ENCODE measurements at places on chromosomes 7 and 10.

DNA sequence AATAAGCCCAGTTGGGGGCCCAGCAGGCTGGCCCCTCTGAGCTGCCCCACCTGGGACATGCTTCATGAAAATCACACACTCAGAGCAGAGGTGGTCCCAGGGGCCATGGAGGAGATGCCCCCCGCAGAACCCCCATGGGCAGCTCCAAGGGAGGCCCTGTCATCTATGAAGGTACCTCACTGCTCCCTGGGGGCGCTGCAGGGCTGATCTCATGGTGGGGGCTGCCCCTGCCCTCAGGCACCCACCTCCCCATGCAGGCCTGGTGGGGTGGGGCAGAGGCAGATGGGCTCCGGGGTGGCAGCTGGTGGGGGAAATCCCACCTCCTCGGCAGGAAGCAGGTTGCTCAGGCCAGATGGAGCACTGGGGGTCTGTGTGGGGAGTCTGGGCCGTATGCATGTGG is 60.5 kb downstream of the YKT6 start:
- no peak for DNase-seq

GRCh38 chr10:69643779-69644657 is 14.0 kb downstream of the FAM241B start:
- DNase-seq: no peak

- no peak for DNase-seq
Observed at GRCh38 chr10:70324339-70324861, 40.6 kb upstream of the NPFFR1 start.

DNA sequence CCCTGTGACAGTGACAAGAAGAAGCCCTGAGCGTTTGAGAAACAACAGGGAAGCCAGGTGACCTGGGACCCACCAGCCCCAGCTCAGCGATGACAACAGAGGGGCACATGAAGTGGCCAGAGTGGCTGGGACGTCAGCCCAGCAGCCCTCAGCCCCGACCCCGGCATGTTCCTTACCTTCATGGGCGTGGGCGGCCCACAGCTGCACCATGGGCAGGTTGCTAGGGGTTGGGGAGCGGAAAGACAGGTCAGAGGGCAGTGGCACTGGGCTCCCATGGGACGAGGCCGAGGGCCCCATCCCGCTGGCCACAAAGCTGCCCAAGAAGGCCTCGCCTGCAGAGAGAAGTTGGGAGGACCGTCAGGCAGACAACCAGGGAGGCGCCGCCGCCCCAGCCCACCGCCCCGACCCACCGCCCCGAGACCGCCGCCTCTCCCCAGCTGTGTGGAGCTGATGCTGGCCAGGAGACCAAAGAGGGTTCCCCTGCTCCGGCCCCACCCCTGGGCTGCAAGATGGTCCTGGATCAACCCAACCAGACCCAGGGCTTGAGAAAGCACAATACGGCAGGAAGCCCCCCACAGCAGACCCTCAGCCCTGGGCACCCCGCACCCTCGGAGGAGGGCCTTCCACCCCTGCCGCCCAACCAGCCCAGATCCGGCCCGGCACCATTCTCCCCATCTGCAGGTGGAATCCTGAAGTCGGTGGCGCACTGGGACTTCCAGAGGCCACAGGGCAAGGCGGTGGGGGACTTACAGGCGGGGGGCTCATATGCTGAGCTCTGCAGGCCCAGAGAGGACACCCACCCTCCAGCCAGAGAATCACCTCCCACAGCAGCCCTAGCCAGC is 29.1 kb downstream of the TNRC18 start:
- DNase-seq: no peak

DNA sequence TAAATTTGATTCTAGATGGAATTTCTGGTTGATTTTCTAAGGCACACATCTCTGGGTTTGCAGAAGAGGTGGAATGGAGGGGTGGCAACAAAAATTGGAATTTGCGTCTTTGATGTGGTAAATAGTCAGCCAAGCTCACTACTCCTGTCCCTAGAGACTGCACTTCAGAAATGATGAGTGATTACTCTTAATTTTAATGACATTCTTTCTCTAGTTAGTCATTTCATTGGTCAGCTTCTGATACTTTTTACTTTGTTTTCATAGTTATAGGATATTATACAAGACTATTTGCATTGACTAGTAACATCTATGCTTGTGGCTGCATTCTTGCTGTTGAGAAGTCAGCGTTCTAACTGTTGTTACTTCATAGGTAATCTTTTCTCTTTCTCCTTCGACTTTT is 658.3 kb downstream of the SUGCT start:
- DNase-seq: no peak

DNA sequence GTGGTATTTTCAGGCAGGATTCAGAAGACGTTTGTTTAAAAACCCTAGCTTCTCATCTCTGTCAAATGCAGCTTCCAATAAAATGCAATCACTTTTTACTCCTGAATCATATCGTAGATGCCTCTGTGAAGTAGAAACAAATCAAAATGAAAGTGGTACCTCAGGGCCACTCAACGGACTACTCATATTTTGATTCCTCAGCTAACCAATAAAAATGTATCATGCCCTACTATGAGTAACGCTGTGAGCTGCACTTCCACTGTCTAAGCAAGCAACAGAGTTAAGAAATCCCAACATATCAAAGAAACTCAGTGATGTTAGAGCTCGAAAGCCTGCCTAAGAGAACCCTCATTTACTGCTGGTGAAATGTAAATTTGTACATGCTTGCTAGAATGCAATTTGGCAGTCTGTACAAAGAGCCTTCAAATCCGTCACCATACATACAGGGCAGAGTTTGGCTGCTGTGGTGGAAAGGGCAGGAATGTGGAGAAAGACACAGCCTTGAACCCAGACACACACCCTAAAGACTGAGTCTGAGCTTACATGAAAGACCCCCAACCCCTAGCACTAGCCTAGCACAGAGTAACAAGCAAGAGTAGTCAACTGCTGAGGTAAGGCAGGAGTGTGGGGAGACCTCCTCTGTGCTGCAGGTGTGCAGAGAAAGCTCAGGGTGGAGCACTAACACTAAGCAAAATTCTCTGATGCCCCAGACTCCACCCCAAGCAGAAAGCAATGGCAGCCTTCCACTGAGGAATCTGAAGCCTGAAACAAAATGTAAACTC is 151.5 kb downstream of the ANK3 start:
- peak; percentile 25 for DNase-seq

DNA sequence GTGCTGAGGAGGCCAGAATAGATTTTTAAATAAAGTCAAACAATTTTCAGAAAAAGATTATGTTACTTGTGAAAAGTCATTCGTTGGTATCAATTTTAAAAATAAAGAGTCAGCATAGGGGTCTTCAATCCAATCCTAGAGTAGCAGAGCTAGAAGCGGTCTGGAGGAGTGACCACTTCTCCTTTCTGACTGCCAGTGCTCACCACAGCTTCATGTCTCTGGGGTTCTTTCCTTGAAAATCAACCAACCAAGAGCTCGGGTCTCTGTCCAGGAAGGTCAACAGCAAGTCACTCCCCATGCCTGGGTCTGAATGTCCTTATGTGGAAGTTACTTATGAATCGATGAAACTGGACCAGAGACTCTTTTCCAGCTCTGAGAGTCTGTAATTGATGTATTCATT is 14.3 kb downstream of the PTPRN2 start:
- no peak for DNase-seq

DNA sequence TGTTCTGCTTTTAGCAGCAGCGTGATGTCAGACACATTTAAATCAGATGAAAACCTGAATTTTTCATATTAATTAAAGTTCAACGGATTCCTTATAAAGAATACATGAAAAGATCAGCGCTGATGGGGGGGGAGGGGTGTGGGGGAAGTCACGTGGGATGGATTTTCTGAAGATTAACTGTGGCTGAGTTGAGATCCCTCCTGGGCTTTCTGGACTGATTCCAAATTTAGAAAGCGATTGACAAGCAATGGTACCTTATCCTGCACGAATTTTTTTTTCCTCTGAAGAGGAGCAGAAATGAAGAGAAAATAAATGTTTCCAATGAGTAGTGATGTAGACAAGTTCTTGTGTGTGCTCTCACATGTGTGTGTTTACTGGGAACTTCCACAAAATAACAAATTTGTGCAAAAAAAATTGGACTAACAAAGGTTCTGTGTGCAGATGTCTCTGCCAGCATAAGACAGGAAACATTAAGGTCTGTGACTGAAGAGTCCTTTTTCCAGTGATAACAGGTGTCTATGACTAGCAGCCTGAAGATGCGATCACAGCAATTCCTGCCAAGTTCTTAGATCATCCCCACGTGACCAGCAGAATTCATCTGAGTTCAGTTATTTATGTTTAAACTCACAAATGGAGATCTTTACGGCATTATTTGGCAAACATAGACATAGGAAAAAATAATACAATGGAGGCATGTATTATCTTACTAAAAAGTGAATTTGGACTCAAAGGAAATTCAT is 585.2 kb upstream of the CELF2 start:
- DNase-seq: no peak

DNA sequence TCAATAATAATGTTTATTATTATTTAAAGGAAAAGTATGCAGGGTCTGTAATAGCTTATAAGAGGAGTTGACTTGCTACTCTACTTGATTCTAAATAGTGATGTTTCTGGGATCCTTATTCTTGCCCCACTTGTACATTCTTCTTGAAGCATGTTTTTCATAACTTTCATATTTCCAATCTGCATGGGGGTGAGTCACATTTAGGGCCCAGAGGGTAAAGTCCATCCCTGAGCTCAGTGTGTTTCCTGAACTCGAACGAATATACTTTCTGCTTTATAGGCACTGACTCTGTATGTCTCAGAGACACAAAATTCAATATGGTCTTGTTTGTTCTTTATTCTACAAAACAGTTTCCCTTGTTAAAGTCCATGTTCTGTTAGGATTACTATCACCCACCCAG is 61.0 kb upstream of the SMIM30 start:
- DNase-seq: no peak

- DNase-seq: no peak
Observed at GRCh38 chr10:11901833-11902475, 78.8 kb downstream of the PROSER2 start.
